ENCODE measurements at places on chromosomes 2 and 18. TPM values are rescaled to one million over a fixed set of nuclear protein-coding genes. Genes with fewer than 3 reads are reported as not detected.
A peak's percentile ranks its signal among the peaks of the same experiment; 100 is the strongest.

- DNase-seq: no peak
Measured at GRCh38 chr2:156457523-156458517, 21.6 kb downstream of the GPD2 start.

DNA sequence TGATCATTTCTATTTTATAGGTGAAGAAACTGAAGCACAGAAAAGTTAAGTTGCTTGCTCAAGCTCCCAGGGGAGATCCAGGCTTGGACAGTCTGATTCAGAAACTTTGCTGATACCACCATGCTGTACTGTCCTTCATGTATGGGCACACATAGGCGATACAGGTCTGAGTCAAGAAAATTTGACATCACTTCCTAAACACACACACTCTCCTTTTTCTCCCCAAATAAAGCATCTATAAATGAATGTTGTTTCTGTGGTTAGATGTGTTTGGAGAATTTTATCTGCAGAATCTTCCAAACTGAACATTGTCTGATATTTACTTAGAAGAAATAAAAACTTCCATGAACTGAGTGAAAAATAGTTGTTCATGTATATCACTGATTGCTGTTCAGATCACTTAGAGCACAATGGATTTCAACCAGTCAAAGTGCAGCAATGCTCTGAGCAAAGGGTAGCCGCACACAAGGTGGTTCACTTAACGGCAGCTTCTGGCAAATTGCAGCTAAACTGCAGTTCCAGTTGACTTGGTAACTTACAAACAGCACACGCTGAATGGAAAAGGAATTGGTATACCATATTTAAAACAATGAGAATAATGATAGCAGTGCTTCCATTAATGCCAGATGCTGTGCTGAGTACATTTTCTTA, 10.0 kb upstream of the AGFG1 start:
- no peak for DNase-seq

DNA sequence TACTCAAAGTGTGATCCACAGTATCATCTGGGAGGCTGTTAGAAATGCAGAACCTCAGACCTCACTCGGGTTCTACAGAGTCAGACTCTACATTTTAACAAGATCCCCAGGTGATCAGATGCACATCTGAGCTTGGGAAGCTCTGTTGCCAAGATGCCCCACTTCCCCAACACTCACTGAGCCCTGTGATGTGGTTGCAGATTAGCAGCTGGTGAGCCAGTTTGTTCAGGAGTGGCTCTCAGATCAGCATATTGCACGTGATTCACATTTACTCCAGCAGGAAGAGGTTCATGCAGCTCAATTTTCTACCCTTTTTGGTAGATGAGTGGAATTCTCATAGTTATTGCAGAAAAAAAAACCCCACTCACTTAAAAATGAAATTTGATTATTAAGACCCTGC, 96.4 kb downstream of the VIT start:
- no peak for DNase-seq

GRCh38 chr2:188079196-188079595, 212.5 kb upstream of the GULP1 start:
- DNase-seq: no peak

NPAS2 gene
- 19.3 TPM for polyA plus RNA-seq

GRCh38 chr2:4356109-4356508, 652.7 kb downstream of the DCDC2C start:
- peak; percentile 65 for DNase-seq

- no peak for DNase-seq
Measured at GRCh38 chr2:32683520-32684086, 55.8 kb downstream of the TTC27 start.
